ENCODE measurements at places on chromosomes 16 and 17. TPM values are rescaled to one million over a fixed set of nuclear protein-coding genes. Genes with fewer than 3 reads are reported as not detected.

Gene NME1
- total RNA-seq, result 115 TPM

Gene PIGW
- total RNA-seq, result 6.3 TPM

Gene ITGA3
- total RNA-seq, result 327 TPM

Gene PRSS36
- 6.8 TPM for total RNA-seq

Gene PRSS8
- total RNA-seq, result 154 TPM

Gene USP31
- total RNA-seq, result 12.1 TPM

Gene ICAM2
- 9.2 TPM for total RNA-seq

Gene SOX9
- total RNA-seq, result 21.7 TPM

Gene PRCD
- 2.6 TPM for total RNA-seq

Gene TBC1D3C
- 0.31 TPM for total RNA-seq

Gene OR4D1
- not detected for total RNA-seq

Gene TMEM204
- total RNA-seq, result not detected

Gene TBX4
- not detected for total RNA-seq

Gene TRIM72
- not detected for total RNA-seq

Gene C16orf54
- total RNA-seq, result not detected

Gene METRNL
- total RNA-seq, result 44.6 TPM

Gene WSCD1
- not detected for total RNA-seq

Gene CALB2
- 107 TPM for total RNA-seq

Gene USB1
- total RNA-seq, result 65.8 TPM

Gene TBC1D3H
- not detected for total RNA-seq

Gene ZNF18
- 6.3 TPM for total RNA-seq

Gene TP53TG3C
- total RNA-seq, result not detected

Gene KCTD2
- total RNA-seq, result 18.4 TPM

Gene CCDC40
- 11.0 TPM for total RNA-seq

Gene RPS2
- 3,808 TPM for total RNA-seq

Gene GRAP
- total RNA-seq, result 0.48 TPM

Gene EPOP
- 10.6 TPM for total RNA-seq

Gene CDH1
- 117 TPM for total RNA-seq

Gene CD300H
- not detected for total RNA-seq

Gene COL1A1
- total RNA-seq, result 20.7 TPM

Gene TENT4B
- total RNA-seq, result 11.4 TPM

Gene ZACN
- not detected for total RNA-seq

Gene KRTAP9-4
- not detected for total RNA-seq

Gene GOSR2
- total RNA-seq, result 31.7 TPM

Gene ITGA2B
- total RNA-seq, result 5.7 TPM

Gene BAHCC1
- total RNA-seq, result 33.7 TPM

Gene NQO1
- 837 TPM for total RNA-seq

Gene ACSM2A
- not detected for total RNA-seq

Gene BRD7
- 72.1 TPM for total RNA-seq
